Kidney (tissue), 22 donors: ENCODE measurements at places on chromosomes 7 and 10. TPM values are rescaled to one million over a fixed set of nuclear protein-coding genes. Genes with fewer than 3 reads are reported as not detected.

The PDE6C gene
- total RNA-seq = not detected

DNA sequence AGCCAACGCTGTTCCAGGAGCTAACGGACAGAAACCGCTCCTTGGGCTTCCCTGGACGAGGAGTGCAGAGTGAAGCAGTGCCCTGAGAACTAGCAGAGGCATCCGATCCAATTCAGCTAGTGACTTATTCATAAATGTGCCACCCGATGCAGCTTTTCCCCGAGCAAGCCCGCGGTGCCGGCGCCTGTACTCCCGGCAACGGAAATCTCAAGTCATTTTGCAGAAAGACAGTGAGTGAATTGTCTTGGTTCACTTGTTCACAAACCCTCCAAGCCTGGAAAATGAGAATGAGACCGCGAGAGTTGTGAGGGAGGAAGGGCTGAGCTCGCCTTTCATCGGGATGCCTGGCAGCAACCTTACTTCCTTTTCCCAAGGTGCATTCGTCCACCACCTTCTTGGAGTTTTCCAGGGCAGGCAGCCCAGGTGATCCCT lies 87.5 kb downstream of the COBL start:
- H3K4me3 ChIP-seq = peak overlapping the region; percentile 33
- peak; percentile 39 for DNase-seq
- H3K27me3 ChIP-seq = no peaks in the 10 kb centered on the region
- no peaks in the 10 kb centered on the region for H3K36me3 ChIP-seq
- peaks cover 4% of the 10 kb centered on the region for H3K4me1 ChIP-seq

DNA sequence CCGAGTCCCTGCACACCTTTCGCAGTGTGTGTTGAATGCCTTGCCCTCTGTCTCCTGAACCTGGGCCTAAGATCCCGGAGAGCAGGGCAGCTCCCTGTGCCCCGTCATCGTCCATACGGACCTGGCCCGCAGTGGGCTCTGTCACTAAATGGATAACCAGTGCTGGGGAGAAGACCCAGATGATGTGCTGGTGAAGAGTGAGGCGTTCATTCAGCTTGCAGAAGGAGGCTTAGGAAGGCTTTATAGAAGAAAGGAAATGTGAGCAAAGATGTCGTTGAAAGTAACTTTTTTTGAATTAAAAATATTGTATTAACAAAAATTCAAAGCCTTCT lies 34.4 kb downstream of the PFKFB3 start:
- H3K4me3 ChIP-seq = no peak overlapping the region
- H3K27me3 ChIP-seq = no peaks in the 10 kb centered on the region
- DNase-seq = no peak
- no peaks in the 10 kb centered on the region for H3K4me1 ChIP-seq
- H3K27ac ChIP-seq = no peak overlapping the region

DNA sequence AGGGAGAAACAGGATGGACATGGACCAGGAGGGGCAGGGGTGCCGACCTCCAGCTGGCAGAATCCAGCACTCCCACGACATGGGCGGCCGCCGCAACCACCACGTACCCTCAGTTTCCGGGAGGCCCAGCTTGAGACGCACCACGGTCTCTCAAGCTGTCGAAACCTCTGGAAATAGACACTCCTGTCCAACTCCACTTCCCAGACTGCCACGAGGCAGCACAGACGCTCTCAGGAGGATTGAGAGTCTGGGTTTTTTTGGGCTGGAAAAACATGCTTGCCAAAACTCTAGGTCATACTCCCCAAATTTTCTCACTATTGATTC lies 37.9 kb upstream of the PDGFA start:
- no peak overlapping the region for H3K27ac ChIP-seq
- no peaks in the 10 kb centered on the region for H3K27me3 ChIP-seq
- peaks cover 5% of the 10 kb centered on the region for H3K4me1 ChIP-seq
- no peaks in the 10 kb centered on the region for H3K36me3 ChIP-seq

The UPK3B gene
- total RNA-seq = 1.9 TPM

- H3K27ac ChIP-seq = peak overlapping the region; percentile 70
- H3K36me3 ChIP-seq = no peaks in the 10 kb centered on the region
- H3K27me3 ChIP-seq = no peaks in the 10 kb centered on the region
- peak; percentile 63 for DNase-seq
- H3K4me3 ChIP-seq = peak overlapping the region; percentile 44
Observed at GRCh38 chr7:37920849-37921805, 687 bp downstream of the EPDR1 start.

The ZKSCAN1 gene
- total RNA-seq = 76.6 TPM

The HSPA14 gene
- total RNA-seq = 10.4 TPM

- H3K4me3 ChIP-seq = no peak overlapping the region
- no peaks in the 10 kb centered on the region for H3K27me3 ChIP-seq
- H3K36me3 ChIP-seq = no peaks in the 10 kb centered on the region
- no peaks in the 10 kb centered on the region for H3K4me1 ChIP-seq
- no peak for DNase-seq
Observed at GRCh38 chr7:94632338-94633013, 23.5 kb downstream of the SGCE start.

The AOAH gene
- total RNA-seq = 24.7 TPM

The CREB3L2 gene
- total RNA-seq = 114 TPM

DNA sequence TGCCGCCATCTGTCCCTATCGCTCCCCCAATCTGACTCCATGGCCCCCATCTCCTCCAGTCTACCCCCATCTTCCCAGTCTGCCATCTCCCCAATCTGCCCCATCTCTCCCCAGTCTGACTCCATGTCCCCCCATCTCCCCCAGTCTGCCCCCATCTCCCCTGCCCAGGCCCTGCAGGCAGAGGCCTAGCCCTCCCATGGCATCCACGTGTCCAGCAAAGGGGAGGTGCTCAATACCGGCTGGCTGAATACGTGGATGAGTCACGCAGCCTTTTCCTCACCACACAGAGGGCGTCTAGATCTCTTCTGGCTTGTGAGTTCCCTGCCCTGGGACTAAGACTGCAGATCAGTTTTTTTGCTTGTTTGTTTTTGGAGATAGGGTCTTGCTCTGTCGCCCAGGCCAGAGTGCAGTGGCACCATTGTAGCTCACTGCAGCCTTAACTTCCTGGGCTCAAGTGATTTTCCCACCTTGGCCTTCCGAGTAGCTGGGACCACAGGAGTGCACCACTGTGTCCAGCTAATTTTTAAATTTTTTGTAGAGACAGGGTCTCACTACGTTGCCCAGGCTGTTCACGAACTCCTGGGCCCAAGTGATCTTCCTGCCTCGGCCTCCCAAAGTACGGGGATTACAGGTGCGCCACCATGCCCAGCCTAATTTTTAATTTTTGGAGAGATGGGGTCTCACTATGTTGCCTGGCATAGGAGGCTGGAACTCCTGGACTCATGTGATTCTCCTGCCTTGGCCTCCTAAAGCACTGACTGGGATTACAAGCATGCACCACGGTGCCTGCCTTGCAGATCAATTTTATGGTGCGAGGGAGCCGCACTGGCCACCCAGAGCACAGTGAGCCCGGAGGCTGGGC lies 15.3 kb upstream of the GPR146 start:
- DNase-seq = peak; percentile 93
- H3K27ac ChIP-seq = peak overlapping the region; percentile 92
- no peak overlapping the region for H3K4me3 ChIP-seq
- H3K27me3 ChIP-seq = no peaks in the 10 kb centered on the region
- H3K36me3 ChIP-seq = no peaks in the 10 kb centered on the region
- peaks cover 17% of the 10 kb centered on the region for H3K4me1 ChIP-seq

DNA sequence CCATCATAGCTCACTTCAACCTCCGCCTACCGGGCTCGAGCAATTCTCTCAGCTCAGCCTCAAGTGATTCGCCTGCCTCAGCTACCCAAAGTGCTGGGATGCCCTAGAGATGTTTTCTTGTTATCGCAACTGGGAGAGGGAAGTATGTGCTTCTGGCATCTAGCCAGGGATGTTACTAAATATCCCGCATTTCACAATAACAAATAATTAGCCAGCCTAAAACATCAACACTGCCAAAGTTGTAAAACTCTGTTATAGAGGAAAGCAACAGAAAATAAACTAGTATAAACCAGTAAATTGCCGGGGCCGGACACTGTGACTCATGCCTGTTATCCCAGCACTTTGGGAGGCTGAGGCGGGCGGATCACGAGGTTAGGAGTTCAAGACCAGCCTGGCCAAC lies 7.2 kb downstream of the INA start:
- H3K4me3 ChIP-seq = no peak overlapping the region
- H3K4me1 ChIP-seq = no peaks in the 10 kb centered on the region
- no peak for DNase-seq
- H3K27me3 ChIP-seq = no peaks in the 10 kb centered on the region
- H3K27ac ChIP-seq = no peak overlapping the region

DNA sequence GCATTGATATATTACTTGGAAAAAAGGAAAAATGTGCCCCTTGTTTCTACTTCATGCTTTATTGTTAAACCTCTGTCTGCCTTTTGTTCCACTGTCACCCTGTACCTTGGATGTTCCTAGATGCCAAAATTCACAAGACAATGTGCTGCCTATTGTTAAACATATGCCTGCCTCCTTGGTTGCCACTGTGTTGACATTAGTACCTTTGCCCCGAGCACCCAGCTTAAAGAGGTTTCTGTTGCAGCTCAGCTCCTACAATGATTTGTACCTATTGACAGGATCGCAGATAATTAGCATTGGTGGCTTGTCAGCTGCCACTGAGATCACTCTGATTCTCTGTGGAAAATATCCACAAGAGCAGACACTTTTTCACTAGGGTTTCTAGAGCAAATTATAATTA lies 188.0 kb downstream of the KCND2 start:
- no peaks in the 10 kb centered on the region for H3K36me3 ChIP-seq
- H3K4me3 ChIP-seq = no peak overlapping the region
- H3K4me1 ChIP-seq = no peaks in the 10 kb centered on the region
- DNase-seq = no peak
- no peak overlapping the region for H3K27ac ChIP-seq
- H3K27me3 ChIP-seq = no peaks in the 10 kb centered on the region

DNA sequence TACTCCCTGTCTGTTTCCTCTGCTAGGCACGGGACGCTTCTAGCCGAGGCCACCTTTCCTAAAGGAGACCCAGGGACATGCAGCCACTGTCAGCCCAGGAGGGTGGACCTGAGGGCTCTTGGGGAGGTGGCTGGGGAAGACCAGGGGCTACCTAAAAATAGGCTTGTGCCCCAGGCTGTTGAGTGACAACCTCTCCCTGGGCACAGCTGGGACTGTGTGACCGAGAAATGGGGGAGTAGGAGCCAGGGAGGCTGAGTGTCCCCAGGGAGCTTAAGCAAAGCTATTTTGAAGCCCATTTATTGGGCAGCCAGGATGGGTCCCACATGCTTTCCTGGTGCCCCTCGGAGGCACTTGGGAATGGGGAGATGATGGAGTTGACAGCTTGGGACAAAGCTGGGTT lies 63.8 kb downstream of the CALML3 start:
- H3K27ac ChIP-seq = no peak overlapping the region
- peak; percentile 50 for DNase-seq
- no peaks in the 10 kb centered on the region for H3K27me3 ChIP-seq
- no peak overlapping the region for H3K4me3 ChIP-seq

DNA sequence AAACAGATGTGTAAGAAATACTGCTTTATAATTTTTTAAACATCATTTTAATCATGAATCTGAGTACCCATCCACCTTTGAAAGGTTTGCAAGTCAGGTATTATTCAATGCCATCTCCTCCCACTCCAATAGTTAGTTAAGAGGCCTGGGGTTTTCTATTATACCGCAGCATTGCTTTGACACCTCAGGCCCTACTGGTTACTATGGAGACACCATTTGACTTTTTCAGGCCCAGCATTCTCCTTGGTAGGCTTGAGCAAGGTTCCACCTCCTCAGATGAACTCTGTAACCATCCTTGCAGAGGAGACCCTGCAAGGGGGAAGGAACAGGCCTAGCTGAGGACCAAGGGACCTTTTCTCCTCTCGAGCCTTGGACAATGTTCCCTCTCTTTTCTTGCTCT lies 326.9 kb upstream of the NPSR1 start:
- no peaks in the 10 kb centered on the region for H3K36me3 ChIP-seq
- H3K4me1 ChIP-seq = no peaks in the 10 kb centered on the region
- H3K27ac ChIP-seq = no peak overlapping the region
- no peaks in the 10 kb centered on the region for H3K27me3 ChIP-seq
- no peak overlapping the region for H3K4me3 ChIP-seq

The NODAL gene
- not detected for total RNA-seq

GRCh38 chr7:45007571-45008328 lies 7.7 kb downstream of the CCM2 start:
- no peak overlapping the region for H3K27ac ChIP-seq
- no peaks in the 10 kb centered on the region for H3K27me3 ChIP-seq
- H3K36me3 ChIP-seq = no peaks in the 10 kb centered on the region

The ZNF467 gene
- total RNA-seq = 24.5 TPM

GRCh38 chr7:138089080-138089901 lies 13.0 kb downstream of the AKR1D1 start:
- no peak for DNase-seq
- H3K27me3 ChIP-seq = no peaks in the 10 kb centered on the region
- no peak overlapping the region for H3K27ac ChIP-seq
- H3K4me3 ChIP-seq = no peak overlapping the region
- H3K36me3 ChIP-seq = no peaks in the 10 kb centered on the region

The SMO gene
- total RNA-seq = 13.2 TPM

The GPRIN2 gene
- total RNA-seq = 12.6 TPM

DNA sequence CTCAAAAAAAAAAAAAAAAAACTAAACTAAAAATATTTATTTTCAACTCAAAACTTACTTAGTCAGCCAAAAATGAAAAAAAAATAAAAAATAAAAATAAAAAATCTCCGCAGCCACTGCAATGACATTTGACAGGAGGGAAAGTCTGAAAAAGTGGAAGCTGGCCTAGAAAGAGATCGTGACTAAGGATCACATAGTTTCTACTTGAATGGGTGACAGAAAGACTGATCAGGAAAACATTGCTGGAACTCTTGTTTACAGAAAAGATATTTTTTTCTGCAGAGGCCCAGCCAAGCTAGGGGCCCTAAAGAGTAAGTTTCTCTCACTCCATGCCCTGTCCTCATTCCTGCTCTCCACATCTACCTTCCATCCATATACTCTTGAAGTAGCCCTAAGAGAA lies 92.8 kb upstream of the KCND2 start:
- no peaks in the 10 kb centered on the region for H3K27me3 ChIP-seq
- no peaks in the 10 kb centered on the region for H3K4me1 ChIP-seq
- no peaks in the 10 kb centered on the region for H3K36me3 ChIP-seq
- no peak overlapping the region for H3K4me3 ChIP-seq
- no peak overlapping the region for H3K27ac ChIP-seq

GRCh38 chr7:85479918-85480643 lies 293.2 kb upstream of the SEMA3D start:
- no peaks in the 10 kb centered on the region for H3K27me3 ChIP-seq
- no peaks in the 10 kb centered on the region for H3K36me3 ChIP-seq
- H3K27ac ChIP-seq = no peak overlapping the region
- no peaks in the 10 kb centered on the region for H3K4me1 ChIP-seq
